ENCODE measurements at places on chromosomes 16 and 17. TPM values are rescaled to one million over a fixed set of nuclear protein-coding genes. Genes with fewer than 3 reads are reported as not detected.

GRCh38 chr17:65182233-65182632 lies 45.1 kb downstream of the RGS9 start:
- H3K4me3 ChIP-seq = no peak overlapping the region
- no peak overlapping the region for H3K27ac ChIP-seq
- peaks cover 8% of the 10 kb centered on the region for H3K4me1 ChIP-seq

The PAFAH1B1 gene
- total RNA-seq = 134 TPM

The MYOCD gene
- 0.17 TPM for total RNA-seq

The ZNF276 gene
- total RNA-seq = 17.4 TPM

Measured in H9 (cell line).